ENCODE measurements at places on chromosomes 5 and 9.

- no peak for DNase-seq
These were observed 32.7 kb downstream of the MTAP start for GRCh38 chr9:21835121-21835520.

- DNase-seq: no peak
These were observed 204.1 kb downstream of the EBF1 start for GRCh38 chr5:158895588-158895987.

- no peak for DNase-seq
These were observed 4.1 kb upstream of the HDHD3 start for GRCh38 chr9:113380869-113381378.

- no peak for DNase-seq
These were observed 263.9 kb downstream of the SPOCK1 start for GRCh38 chr5:137234973-137235943.

DNA sequence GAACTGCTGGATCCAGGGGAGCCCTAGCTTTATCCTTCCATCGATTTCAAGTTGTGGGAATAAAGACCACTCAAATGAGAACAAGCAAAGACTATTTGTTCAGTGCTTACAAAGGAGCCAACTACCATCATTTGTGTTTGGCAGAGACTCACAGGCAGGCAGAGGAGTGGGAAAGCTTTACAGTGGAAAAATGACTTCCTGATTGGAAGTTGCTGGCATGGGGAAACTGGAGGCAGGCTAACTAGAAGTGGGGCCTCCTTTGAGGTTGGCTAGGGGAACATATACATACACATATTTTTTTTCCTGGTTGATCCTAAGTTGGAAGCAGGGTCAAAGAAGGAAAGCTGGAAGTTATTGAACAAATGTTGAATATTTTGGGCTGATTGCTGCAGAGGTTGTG lies 121.7 kb downstream of the ACTBL2 start:
- no peak for DNase-seq

- DNase-seq: no peak
These were observed 59.2 kb upstream of the IRX2 start for GRCh38 chr5:2810644-2811043.

GRCh38 chr9:13728917-13729811 lies 449.7 kb upstream of the MPDZ start:
- DNase-seq: no peak

GRCh38 chr5:8523501-8523900 lies 654.6 kb downstream of the MTRR start:
- no peak for DNase-seq

- no peak for DNase-seq
These were observed 111.2 kb downstream of the LMNB1 start for GRCh38 chr5:126888175-126888574.

DNA sequence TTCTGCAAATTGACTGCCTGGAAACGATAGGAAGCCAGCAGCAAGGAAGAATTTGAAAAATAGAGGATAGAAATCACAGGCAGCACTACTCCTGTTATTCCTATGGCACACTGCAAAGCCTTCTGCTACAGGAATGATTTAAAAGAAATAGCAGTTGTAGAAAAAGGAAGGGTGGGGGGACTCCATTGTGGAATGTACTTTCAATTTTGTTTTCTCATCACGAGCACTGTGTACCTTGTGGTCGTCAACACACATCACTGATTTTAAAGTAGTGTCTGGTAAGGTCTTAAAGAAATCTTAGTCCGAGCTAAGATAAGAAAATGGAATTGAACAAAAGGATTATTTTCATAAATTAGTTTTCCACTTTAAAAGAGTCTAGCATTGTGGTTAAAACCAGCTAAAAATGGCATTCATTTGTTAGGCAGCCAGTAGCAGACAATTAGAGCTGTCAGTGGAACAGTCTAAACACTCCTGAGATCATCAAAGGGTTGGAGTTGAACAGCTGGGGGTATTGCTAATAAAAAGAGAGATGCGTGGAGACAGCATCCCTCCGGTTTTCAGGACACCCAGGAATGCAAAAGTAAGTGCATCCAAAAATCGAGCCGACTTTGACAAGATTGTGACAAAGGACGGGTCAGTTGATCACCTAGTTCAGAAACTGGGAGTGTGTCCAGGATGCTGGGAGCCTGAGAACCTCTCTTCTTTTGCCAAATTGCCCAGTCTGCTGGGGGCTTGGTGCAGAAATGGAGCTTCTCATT lies 97.8 kb upstream of the WWC1 start:
- DNase-seq: no peak

- no peak for DNase-seq
These were observed 133.3 kb upstream of the IFNE start for GRCh38 chr9:21615446-21615845.

GRCh38 chr9:86991077-86991476 lies 43.8 kb upstream of the GAS1 start:
- DNase-seq: no peak

GRCh38 chr9:115492869-115493268 lies 374.9 kb upstream of the TNC start:
- DNase-seq: no peak

DNA sequence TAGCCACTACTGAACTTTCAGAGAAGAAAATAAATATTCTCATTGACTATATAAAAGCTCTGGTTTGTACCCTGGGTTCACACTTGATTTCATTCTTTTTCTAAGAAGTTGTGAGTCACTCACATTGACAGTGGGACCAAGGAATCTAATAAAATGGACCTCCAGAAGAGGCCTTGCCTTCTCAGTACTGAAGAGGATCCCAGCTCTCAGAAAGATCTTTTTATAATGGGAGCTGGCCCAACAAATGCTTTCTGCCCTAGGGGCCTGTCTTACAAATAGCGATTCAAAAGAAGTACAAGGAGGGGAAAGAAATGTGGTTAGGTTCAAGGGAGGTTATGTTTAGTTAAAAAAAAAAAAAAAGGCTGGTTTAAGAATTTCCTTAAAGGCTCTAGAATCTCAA lies 237.9 kb downstream of the ISL1 start:
- DNase-seq: no peak

- DNase-seq: no peak
These were observed 64.6 kb upstream of the SHISAL2B start for GRCh38 chr5:64625678-64626077.

- DNase-seq: no peak
These were observed 6.9 kb downstream of the SHROOM1 start for GRCh38 chr5:132823481-132824050.

DNA sequence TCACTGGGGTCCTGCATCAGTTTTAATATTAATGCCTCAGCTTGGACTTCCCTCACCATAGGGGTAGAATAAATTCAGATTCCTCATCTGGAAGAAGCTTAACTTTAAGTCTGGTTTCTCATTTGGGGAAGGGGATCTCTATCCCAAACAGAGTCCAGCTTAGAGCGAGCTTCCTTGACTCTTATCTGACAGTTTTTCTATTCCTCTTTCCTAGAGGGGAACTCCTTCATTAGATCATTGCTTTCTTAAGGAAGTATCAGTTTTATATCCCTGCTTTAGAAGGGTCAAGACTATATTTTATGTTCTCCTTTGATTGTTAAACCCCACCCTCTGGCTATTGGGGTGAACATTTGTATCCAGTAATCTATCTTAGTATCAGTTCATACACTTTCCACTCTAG lies 24.2 kb upstream of the CDC42SE2 start:
- no peak for DNase-seq

DNA sequence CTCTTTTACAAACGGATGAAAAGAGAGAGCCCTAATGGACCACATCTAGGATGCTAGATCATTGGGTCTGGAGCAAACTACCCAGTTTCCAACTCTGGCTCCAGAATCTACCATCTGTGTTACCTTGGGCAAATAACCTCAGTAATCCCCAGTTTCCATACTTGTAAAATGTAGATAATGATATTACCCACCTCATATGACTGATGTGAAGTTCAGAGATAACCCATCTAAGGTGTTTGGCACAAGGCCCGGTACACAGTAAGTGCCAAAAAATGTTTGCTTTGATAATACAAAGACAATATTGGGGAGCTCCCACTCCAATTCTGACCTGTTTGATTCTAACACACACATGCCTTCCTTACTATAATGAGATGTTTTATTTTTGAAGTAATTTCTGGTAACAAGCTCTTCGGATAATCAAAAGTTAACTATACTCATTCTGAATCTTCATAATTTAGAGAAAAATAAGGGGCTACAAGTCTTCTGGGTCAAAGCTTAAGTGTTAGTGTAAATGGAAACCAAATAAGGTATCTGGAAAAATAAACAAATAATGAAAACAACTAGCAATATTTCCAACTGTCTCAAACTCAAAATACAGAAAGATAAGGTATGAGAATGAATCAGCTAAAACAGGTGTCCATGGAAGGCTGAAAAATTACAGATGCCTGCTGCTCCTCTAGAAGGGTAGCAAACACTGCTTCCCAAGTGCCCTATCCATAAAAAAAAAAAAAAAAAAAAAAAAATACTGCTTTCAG lies 30.4 kb downstream of the ELL2 start:
- no peak for DNase-seq

DNA sequence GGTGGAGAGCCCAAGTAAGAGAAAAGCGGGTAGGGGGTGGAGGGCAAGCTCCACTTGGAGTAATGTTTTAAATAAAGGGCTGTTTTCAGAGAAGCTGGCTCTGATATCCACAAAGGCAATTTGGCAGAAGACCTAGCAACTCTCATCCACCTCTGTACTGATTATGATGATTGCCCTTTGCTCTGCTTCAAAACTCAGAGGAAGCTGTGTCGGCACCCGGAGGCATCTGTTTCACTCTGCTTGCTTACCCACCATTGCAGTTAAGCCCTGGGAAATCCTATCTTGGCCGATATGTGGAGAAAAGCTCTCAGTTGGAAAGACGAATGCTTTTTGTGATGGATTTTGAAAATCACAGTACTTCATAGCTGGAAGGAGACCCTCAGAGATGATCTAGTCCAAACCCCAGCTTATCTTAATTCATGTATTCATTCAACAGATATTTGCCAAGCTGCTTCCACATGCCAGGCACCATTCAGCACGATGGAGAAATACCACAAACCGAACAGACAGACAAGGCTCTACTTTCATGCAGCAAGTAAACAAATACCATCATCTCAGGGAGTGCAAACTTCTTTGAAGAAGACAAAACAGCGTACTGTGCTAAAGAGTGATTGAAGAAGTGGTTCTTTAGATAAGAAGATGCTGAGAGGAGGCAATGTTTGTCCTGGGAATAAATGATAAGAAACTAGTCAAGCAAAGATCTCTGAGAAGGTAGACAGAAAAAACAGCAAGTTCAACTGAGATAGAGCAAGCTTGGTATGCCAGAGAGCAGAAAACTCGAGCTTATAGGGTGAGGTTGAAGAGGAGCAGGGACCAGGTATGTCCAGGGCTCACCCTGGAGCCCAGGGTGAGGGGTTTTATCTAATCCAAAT lies 140.4 kb upstream of the SPDL1 start:
- DNase-seq: no peak

DNA sequence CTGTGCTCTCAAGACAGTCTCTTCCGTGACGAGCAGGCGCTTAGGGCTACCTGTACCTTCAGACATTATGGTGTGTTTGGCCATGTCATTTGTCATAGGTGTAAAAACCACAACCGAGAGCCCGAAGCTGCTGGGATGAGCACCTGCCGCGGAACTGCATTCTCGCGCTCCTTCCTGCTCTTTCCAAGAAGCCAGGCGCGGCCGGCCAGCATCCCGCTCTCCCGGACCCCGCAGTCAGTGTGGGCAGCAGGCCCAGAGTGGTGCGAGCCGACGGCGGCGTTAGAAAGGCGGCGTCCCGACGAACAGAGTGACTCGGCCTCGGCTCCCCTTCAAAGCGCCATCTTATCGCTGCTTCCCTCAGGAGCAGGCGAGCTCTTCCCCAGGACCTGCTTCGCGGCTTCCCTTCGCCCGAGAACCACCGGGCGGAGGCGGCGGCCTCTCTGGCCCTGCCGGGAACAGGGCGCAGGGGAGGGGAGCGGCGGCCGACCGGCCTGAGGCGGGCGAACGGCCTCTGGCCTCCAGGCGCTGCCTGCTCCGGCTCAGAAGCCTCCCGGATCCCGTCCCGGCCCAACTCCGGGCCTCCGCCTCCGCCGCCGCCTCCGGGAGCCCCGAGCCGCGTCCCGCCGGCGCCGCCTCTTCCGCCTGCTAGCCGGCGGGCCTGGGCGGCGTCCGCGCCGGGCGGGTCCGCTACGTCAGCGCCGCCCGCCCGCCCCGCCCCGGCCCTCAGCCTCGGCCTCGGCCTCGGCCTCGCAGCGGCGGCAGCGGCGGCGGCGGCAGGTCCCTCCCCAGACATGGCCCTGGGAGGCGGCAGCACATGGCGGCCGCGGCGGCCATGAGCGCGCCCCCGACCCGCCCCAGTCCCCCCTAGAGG lies at the start of gene FAM120A:
Gene FAM120A (plus strand): TSS at position 741 of the 871 bp plus-strand sequence. CDS start 231 bp downstream, outside the sequence.
- peak; percentile 71 for DNase-seq

GRCh38 chr9:120830151-120830550 lies 12.6 kb downstream of the PSMD5 start:
- no peak for DNase-seq

GRCh38 chr5:123115020-123115419 lies 26.0 kb downstream of the PRDM6 start:
- no peak for DNase-seq

- DNase-seq: no peak
These were observed 65.5 kb upstream of the DMRT3 start for GRCh38 chr9:911005-911404.

DNA sequence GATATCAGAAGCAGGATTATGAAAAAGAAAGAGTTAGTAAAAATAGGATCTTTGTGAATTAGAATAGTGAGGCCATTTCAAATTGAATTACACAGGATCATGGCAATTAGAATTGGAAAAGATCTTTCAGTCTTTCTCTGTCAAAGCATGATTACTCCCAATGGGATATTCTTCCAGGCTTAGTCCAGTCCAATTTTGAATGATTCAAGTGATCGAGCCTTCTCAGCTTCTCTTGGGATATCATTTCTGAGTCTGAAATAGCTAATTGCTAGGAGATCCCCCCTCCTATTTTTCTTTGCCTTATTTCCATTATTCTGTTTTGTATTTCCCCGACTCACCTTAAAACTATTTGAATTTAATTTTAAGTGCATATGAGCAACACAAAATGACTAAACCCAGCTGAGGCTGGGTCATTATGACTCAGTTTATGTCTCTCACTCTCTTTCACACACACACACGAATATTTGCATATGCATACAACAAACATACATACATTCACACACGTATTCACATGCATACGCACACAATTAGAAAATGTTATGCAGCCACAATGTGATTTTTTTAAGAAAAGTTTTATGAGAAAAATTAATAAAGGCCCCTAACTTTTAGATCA lies 34.8 kb upstream of the EFNA5 start:
- DNase-seq: no peak

GRCh38 chr5:116953251-116953930 lies 378.8 kb upstream of the SEMA6A start:
- DNase-seq: no peak

- no peak for DNase-seq
These were observed 68.9 kb upstream of the ANKRD55 start for GRCh38 chr5:56302027-56302426.

- DNase-seq: no peak
These were observed 22.5 kb upstream of the CAMK4 start for GRCh38 chr5:111201705-111202104.
